Thymus (tissue), 14 donors: ENCODE measurements at places on chromosomes 13 and 19. TPM values are rescaled to one million over a fixed set of nuclear protein-coding genes. Genes with fewer than 3 reads are reported as not detected.

DNA sequence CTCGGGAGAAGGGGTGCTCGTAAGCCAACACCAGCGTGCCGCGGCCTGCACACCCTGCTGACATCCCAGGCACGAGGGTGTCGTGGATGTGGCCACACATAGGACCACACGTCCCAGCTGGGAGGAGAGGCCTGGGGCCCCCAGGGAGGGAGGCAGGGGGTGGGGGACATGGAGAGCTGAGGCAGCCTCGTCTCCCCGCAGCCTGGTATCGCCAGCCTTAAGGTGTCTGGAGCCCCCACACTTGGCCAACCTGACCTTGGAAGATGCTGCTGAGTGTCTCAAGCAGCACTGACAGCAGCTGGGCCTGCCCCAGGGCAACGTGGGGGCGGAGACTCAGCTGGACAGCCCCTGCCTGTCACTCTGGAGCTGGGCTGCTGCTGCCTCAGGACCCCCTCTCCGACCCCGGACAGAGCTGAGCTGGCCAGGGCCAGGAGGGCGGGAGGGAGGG lies 2.4 kb downstream of the IZUMO4 start:
- no peak for DNase-seq
- peaks cover 41% of the 10 kb centered on the region for H3K36me3 ChIP-seq
- no peak overlapping the region for H3K27ac ChIP-seq
- no peak overlapping the region for H3K4me3 ChIP-seq
- H3K4me1 ChIP-seq: peaks cover 28% of the 10 kb centered on the region

GRCh38 chr19:34243876-34244578 lies 10.3 kb upstream of the GARRE1 start:
- H3K4me3 ChIP-seq: no peak overlapping the region
- DNase-seq: no peak
- no peak overlapping the region for H3K27ac ChIP-seq
- no peaks in the 10 kb centered on the region for H3K36me3 ChIP-seq
- H3K4me1 ChIP-seq: no peaks in the 10 kb centered on the region
- H3K27me3 ChIP-seq: no peaks in the 10 kb centered on the region

Gene LYL1
- 8.3 TPM for total RNA-seq

DNA sequence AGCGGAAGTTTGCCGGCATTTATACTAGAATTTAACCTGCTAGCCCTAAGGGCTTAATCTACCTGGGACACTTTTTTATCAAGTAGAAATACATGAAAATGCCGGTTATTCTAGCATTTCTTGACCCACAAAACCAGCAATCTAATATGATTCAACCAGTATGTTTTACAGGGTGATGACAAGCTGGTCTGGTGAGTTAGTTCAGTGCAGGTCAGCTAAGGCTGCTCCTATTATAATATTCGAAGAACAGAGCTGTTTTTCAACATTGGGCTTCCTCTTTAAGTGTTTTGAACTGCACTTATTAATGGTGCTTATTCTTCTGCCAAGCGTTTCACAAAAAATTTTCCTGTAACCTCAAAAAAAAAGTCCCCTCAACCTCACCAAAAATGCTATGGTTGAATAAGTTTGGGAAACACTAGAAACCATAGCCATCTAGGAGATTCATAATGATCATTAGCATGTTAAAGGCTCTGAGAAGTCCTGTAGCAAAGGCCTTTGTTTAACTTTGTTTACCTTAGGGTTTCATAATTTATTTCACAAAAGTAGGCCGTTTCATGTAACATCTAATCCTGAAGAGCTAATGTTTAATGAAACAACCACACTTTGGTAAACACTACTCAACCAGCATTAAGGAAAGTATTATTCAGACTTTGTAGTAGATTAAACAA lies 526.6 kb downstream of the KLF12 start:
- H3K36me3 ChIP-seq: no peaks in the 10 kb centered on the region
- no peak overlapping the region for H3K27ac ChIP-seq
- DNase-seq: no peak

- H3K27ac ChIP-seq: no peak overlapping the region
- H3K27me3 ChIP-seq: peaks cover 2% of the 10 kb centered on the region
- H3K4me3 ChIP-seq: no peak overlapping the region
- H3K4me1 ChIP-seq: no peaks in the 10 kb centered on the region
- H3K36me3 ChIP-seq: no peaks in the 10 kb centered on the region
- no peak for DNase-seq
Observed at GRCh38 chr19:35689836-35690235, 14.5 kb upstream of the ZBTB32 start.

DNA sequence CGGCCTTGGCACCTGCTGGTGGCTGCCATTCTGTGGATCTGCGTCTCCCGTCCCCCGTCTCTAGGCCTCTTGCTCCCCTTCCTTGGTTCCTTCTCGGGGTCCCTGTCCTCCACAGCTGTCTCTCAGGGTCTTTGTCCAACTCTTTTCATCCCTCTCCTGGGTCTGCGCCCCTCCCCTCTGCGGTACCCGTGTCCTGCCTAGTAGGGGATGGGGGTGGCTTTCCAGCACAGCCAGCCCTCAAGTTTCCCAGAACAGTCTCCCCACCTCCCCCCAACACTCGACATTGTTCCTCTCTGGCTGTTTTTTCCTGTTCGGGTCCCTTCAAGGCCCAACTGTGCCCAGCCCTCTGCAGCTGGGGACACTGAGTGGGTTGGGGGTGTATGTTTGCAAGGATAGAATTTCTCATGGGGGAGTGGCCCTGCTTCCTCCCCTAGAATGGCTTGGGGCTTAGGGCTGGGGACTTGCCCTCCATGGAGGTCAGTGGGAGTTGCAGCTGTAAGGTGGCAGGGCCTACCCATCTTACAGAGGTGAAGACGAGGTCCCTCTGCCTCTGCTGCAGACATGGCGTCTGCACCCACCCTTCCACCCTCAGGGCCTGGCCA lies 762 bp upstream of the ADM5 start:
- H3K27ac ChIP-seq: no peak overlapping the region
- H3K27me3 ChIP-seq: peaks cover 49% of the 10 kb centered on the region
- DNase-seq: no peak
- H3K4me3 ChIP-seq: no peak overlapping the region

DNA sequence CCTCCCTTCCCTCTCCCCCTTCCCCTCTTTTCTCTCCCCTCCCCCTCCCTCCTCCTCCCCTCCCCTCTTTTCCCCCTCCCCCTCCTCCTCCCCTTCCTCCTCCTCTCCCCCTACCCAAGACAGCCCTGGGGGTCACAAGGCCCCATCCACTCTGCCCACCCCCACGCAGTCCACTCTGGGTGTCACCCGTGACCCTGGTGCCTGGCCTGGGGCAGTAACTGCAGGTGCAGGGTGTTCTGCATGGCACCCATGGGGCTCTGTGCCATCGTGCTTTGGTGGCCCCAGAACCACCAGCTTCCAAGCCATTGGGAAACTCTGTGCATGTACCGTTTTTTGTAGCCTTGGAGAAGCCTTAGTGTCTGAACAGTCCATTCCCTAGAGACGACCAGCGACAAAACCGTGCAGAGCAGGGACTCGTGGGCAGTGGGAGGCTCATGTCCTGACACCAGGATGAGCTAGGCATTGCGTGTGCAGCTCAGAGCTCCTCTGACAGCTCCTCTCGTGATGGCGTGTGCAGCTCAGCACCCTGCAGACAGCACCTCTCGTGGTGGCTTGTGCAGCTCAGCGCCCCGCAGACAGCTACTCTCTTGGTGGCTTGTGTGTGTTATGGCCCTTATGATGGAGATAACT lies 43.7 kb upstream of the F7 start:
- no peak overlapping the region for H3K27ac ChIP-seq
- DNase-seq: no peak
- H3K36me3 ChIP-seq: no peaks in the 10 kb centered on the region
- H3K4me3 ChIP-seq: no peak overlapping the region

- peak within 1 kb of the TSS; percentile 78 for H3K4me3 ChIP-seq
- peaks cover 13% of the 10 kb centered on the region for H3K4me1 ChIP-seq
- H3K36me3 ChIP-seq: peaks cover 28% of the 10 kb centered on the region
- H3K27me3 ChIP-seq: no peaks in the 10 kb centered on the region
- H3K27ac ChIP-seq: peak within 1 kb of the TSS; percentile 99
Observed at GRCh38 chr13:27251166-27252091, at the start of gene RPL21. Gene RPL21 (plus strand): TSS chr13:27251558. CDS start chr13:27253777, 2,219 bp downstream.

DNA sequence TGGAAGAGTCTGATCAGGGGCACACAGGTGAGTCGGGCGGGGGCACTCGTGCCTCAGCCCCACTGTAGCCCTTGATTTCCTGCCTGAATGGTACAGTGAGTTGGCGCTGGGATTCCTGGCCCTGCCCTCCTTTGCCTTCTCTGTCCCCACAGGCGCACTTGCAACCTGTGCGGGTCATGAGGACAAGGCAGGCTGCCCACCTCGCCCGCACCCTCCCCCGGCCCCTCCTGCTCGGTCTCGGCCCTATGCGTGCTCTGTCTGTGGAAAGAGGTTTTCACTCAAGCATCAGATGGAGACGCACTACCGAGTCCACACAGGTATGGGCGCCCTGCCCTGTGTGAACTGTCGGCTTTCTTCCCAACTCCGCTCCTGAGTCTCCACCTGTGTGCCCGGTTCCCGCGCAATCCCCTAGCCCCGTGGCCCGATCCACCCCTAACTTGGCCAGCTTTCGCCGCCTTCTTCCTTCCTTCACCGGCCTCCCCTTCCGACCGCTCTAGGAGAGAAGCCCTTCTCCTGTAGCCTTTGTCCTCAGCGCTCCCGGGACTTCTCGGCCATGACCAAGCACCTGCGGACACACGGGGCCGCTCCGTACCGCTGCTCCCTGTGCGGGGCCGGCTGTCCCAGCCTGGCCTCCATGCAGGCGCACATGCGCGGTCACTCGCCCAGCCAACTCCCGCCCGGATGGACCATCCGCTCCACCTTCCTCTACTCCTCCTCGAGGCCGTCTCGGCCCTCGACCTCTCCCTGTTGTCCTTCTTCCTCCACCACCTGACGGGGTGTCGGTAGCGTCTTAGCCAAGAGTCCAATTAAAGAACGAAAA lies 1.6 kb upstream of the KMT2B start:
- peak overlapping the region; percentile 65 for H3K4me3 ChIP-seq
- H3K27ac ChIP-seq: no peak overlapping the region
- H3K36me3 ChIP-seq: peaks cover 10% of the 10 kb centered on the region
- H3K4me1 ChIP-seq: peaks cover 35% of the 10 kb centered on the region
- DNase-seq: no peak

GRCh38 chr19:13022111-13022858 lies 27.0 kb downstream of the NFIX start:
- H3K4me3 ChIP-seq: no peak overlapping the region
- H3K27ac ChIP-seq: peak overlapping the region; percentile 53
- H3K36me3 ChIP-seq: no peaks in the 10 kb centered on the region
- peaks cover 99% of the 10 kb centered on the region for H3K27me3 ChIP-seq
- peaks cover 15% of the 10 kb centered on the region for H3K4me1 ChIP-seq

Gene TMC4
- 2.1 TPM for total RNA-seq

DNA sequence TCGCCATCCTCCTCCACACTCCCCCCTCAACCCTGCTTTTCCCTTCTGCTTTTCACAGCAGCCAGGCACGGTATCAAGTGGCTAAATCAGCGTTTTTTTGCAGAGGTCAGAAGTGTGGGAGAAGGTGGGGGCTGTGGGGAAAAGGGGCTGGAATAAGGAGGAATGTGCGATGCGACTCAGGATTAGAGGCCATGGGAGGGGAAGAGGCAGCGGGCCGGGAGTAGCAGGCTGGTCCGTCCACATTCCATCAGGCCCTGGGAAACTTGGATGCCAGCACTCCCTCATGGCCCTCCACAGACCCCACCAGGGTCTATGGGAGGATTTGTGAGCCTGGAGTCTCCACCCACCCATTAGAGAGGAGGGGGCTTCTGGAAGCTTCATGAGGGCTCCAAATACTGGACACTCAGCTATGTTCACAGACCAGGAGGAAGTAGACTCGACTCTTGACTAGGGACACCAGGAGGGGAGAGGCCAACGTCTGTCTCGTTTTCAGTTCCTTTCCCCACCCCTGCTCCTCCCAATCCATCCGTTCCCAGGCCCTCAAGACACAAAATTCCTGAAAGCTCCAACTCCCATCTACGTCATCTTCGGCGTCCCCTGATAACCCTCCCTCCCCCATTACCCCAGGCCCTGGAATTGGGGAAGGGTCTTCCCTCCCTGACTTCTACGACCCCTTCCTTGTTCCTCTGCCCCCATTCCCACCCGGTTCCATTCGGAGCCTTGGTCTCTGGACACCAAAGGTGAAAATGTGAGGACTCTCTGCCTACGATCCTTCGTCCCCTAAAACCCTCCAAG lies 3.3 kb upstream of the KCNC3 start:
- peaks cover 33% of the 10 kb centered on the region for H3K4me1 ChIP-seq
- H3K27me3 ChIP-seq: peaks cover 30% of the 10 kb centered on the region

GRCh38 chr19:33280351-33280921 lies 21.9 kb downstream of the CEBPA start:
- H3K36me3 ChIP-seq: no peaks in the 10 kb centered on the region
- no peak overlapping the region for H3K27ac ChIP-seq
- no peak for DNase-seq
- no peak overlapping the region for H3K4me3 ChIP-seq
